ENCODE measurements at places on chromosomes 13 and 19.

DNA sequence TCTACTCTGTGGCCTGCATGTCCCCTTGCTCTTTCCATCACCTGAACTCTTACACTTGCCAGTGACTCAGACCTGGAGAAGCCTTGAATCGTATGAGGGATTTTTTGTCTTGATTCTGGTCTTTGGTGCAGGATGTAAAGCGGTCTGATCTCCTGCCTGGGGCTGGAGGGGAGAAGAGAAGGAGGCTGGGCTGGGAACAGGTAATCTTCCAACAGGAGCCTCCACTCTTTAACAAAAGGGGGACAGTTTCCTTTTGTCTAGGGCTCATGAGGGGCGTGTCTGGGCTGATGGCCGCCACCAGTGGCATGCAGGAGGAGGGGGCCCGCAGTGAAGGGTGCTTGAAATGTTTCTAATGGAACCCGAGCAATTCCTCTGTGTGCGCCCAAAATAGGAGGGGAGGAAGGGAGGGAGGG lies 24.7 kb downstream of the NFIX start:
- DNase-seq, result no peak

DNA sequence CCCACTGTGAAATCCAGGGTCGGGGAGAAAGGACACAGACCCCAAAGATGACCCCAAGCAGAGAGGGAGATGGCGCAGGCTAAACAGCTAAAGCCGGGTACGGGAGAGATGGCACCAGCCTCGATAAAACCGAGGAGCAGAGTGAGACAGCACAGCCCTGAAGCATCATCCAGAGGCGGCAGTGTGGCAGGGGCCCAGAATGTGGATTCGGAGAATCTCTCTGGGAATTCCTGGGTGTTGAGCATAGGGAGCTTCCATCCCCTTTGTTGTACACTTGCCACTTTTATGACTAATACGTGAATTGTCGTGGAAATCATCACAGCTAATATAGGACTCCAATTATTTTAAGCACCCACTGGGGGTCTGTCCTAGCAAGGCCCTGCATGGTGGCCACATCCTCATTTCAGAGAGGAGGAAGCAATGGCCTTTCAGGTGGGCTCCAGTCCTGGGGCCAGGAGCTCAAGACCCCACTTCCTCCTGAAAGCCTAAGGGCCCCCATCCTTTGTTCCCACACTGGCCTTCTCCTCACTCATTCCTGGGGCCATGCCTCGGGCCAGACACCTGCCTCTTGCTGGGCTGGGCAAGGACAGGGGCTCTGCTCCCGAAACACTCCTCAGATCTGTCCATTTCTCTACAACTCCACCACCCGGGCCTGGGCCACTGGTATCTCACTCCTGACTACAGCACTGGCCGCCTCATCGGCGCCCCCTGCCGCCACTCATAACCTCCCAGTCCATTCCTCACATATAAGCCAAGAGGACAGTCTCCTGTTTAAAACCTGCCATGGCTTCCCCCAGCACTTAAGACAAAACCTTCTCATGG lies 29.3 kb upstream of the ATP1A3 start:
- DNase-seq, result no peak

GRCh38 chr13:89383891-89384290 lies 1712.7 kb downstream of the SLITRK5 start:
- DNase-seq, result no peak

GRCh38 chr13:108326309-108326708 lies 56.8 kb downstream of the TNFSF13B start:
- DNase-seq, result no peak

DNA sequence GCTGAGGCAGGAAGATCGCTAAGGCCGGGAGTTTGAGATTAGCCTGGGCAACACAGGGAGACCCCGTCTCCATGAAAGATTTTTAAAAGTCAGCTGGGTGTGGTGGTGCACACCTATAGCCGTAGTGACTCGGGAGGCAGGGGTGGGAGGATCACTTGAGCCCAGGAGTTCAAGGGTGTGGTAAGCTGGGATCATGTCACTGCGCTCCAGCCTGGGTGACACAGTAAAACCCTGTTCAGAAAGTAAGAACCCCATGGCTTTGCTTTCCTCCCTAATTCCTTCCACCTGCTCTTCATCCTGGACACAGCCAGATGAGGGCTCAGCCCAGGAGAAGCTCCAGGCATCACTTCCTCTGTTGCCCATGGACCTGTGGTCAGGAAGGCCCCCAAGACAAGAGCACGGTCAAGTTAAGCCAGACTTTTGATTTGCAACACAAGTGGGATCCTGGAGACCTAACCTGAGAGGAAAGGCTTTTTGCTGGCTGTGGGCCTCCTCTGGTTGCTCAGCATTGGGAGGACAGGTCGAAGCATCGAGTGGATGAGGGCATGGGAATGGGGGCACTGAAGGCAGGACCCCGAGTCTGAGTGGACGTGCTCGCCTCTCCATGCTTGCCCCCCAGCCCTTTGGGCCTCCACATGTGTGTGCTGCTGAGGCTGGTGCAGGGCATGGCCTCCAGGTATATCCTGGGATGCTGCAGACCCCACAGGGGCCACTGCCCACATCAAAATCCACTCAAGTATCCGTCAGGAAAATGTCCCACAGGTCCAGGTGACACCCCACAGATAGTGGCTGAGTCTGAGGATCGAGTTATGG lies 25.4 kb downstream of the TUBA3C start:
- DNase-seq, result no peak

DNA sequence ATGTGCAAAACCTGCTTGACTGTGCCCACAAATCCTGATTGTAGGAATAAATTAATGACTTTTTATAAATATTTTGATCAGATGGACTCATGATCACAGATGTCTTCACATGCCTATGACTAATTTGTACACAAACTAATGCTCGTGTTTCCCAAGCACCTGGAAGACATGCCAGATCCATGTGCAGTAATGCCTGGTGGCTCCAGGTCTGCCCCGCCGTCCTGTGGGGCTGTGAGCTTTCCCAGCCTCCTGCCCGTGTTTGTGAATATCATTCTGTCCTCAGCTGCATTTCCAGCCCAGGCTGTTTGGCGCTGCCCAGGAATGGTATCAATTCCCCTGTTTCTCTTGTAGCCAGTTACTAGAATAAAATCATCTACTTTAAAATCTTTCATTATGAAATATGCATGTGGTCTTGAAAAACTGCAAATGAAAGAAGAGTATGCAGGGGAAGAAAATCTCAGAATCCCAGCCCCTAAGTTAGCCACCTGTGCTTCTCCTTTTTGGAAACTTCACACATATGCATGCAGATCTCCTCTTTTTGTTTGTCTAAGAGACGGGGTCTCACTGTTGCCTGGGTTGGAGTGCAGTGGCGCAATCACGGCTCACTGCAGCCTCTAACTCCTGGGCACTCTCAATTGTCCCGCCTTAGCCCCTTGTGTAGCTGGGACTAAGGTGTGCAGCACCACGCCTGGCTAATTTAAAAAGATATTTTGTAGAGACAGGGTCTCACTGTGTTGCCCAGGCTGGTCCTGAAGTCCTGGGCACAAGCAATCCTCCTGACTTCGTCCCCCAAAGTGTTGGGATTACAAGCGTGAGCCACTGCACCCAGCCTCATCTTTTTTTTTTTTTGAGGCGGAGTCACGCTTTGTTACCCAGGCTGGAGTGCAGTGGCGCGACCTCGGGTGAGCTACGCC lies 6.2 kb downstream of the RPL28 start:
- DNase-seq, result no peak

DNA sequence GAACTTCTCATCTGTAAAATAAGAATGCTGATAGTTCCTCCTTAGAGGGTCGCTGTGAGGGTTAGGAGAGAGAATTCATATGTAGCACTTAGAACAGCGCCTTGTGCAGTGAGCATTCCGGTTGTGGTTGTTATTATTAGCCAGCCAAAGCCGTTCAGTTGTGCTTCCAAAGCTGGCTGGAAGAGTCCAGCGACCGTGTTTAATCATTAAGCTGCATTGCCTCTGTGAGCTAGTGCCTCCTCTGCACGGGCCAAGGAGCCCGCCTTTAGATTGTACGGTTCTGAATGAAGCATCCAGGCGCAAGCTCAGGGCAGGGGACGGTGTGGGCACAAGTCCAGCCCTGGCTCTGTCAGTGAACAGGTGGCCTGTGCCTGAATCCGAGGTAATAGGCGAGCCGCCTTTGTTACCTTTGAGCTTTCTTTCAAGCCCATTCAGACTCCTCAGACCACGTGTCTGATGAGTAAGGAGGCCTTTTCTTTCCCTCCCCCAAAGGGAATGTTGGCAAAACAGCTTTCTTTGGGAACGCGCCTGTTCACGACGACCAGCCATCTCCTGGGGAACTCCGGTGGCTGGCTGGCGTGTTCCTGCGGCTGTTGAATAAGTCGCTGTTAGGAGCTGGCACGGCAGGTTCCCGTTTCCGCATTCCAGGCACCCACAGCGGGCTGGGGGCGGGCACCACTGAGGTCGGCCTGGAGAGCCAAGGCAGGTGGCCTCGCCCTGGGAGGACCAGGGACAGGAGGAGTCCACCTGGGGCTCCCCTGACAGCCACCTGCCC lies 25.1 kb downstream of the SIPA1L3 start:
- no peak for DNase-seq

DNA sequence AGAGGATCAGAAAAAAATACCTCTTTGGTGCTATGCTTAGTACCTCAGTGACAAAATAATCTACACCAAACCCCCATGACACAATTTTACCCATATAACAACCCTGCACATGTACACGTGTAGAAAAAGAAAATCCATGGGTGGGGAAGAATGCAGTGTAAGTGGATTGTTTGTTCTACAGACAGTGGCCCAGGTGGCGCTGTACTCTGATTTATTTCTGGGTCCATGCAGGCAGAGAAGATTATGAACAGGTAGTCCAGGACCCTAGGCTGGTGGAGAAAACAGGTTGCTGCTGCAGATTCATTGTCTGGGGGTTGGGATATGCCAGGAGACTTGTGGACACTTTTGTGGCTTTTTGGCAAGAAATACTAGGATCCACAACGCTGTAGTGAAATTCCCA lies 9.1 kb downstream of the ZNF100 start:
- DNase-seq, result no peak

GRCh38 chr19:38155453-38155852 lies 68.6 kb downstream of the DPF1 start:
- DNase-seq, result no peak

DNA sequence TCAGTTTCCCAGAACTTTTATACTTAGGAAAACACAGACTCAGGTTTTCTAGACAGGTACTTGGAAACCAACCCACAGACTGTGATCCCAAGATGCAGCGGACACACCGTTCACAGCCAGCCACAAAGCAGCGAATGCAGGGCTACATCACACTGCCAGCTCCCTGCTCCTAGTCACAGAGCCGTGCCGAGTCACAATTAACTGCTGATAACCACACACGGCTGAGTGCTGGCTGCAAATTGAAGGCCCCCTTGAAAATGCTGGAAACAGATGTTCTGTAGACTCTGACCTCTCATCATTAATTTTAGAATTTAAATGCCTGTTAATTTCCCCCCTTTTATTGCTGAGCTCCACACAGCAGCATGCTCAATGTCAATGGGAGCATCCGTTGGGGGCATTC lies 78.6 kb upstream of the SIAH3 start:
- no peak for DNase-seq

DNA sequence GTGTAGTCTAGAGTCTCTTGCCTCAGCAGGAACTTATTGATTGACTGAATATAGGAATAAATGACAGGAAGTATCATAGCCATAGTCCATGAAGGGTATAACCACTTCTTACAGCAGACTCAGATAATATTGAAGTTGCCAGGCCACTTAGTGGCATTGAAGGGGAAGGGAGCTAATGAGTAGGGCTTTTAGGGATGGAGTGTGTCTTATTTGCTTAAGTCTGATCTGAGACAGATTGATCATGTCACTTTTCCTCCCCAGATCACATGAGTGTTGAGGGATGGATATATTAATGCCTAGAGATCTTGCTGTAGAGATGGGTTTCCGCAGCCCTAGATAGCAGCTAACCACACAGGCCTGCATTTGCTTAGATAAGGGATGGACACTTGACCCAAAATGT lies 62.2 kb upstream of the NBEA start:
- DNase-seq, result no peak

GRCh38 chr13:67977066-67977465 lies 746.9 kb upstream of the PCDH9 start:
- DNase-seq, result no peak

- DNase-seq, result no peak
Observed at GRCh38 chr13:20684041-20684440, 19.5 kb upstream of the IL17D start.

- DNase-seq, result no peak
Observed at GRCh38 chr13:87128491-87128890, 542.7 kb upstream of the SLITRK5 start.

GRCh38 chr19:17716309-17716929 lies 2.9 kb upstream of the MAP1S start:
- DNase-seq, result no peak

GRCh38 chr19:4493104-4493928 lies 21.2 kb downstream of the HDGFL2 start:
- no peak for DNase-seq

- DNase-seq, result no peak
Observed at GRCh38 chr13:32081591-32081990, 50.0 kb downstream of the FRY start.

- DNase-seq, result no peak
Observed at GRCh38 chr19:4525563-4526002, 7.3 kb upstream of the PLIN4 start.

DNA sequence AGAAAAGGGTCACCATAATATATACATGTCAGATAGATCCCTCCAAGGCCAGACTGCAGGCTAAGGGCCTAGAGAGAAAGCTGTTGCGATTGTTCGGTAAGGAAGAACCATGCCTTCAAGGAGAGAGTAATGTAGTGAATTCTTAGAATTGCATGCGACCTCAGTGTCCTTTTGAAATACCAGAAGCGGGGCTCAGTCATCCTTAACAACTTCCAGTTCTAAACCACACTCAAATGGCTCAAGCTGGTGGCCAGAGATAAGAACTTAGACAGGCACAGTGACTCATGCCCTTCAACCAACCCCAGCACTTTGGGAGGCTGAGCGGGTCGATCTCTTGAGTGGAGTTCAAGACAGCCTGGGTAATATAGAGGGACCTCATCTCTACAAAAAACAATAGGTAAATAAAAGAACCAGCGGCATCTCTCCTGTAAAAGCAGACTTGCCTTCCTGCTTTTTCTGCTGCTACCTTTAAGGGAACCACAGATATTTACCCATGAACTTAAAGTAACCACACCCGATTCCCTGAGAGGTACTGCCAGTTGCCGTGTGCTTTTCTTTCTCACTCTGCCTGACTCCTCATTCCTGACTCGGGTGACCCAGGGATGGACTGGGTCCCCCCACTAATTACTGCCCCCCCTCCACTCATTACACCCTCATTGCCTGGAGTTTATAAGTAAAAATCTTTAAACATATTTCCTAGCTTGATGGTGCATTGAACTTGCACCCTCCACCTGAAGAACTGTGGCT lies 15.4 kb upstream of the SIGLEC6 start:
- DNase-seq, result no peak

DNA sequence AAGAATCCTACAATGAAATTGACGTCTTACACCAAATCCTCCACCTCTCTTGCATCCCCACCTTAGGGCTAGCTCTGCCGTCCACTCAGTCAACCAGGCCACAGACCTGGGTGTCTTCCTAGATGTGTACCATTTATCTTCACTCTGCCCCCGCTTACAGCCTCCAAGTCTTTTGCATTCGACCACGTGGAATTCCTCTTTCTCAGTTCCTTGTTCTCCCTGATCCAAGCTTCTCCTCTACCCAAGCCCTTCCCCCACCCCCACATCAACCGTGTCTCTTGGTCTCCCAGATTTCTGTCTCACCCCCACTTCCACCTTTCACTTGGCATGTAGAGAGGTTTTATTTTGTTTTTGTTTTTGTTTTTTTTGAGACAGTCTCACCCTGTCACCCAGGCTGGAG lies 1.2 kb upstream of the DMWD start:
- no peak for DNase-seq

- no peak for DNase-seq
Observed at GRCh38 chr13:80654638-80655249, 313.8 kb upstream of the SPRY2 start.

Measured in activated CD4-positive, alpha-beta T cell treated with anti-CD3 and anti-CD28 coated beads for 4 hours (primary cell).